ENCODE measurements at places on chromosomes 4 and X.

- no peak for DNase-seq
Measured at GRCh38 chr4:118177126-118177525, 142.8 kb downstream of the NDST3 start.

- DNase-seq = no peak
Measured at GRCh38 chrX:8604131-8604530, 127.8 kb downstream of the ANOS1 start.

DNA sequence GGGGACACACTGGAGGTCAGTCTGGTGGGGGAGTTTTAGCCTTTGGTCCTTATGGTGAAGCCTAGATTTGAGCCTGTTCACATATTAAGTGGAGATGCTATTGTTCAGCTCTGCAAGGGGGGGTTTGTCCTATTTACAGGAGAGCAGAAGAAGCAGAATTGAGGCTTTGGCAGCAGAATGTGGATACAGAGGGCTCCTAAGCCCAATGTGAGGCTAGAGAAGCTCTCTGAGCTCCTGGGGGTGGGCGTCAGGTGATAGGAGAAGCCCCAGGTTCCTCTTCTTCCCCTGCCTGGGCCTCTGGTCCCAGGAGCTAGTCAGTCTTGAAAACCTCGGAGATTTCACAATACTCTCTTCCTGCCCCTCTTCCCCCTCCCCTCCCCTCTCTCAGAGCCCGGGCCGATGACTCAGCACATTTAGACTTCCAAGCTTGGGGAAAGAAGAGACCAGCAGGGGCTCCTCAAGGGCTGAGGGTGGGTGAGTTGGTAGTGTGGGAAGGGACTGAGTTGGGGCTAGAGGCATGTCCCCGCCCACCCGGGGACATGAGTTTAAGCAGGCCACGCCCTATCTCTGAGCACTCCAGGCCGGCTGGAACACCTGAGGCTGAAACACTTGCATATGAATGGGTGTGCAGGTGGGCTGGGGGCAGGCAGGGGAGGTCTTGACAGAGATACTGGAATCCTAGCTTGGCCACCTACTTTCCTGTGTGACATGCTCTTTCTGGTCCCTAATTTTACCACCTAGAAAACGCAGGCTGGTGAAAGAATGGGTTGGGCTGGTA is 3.4 kb downstream of the TFE3 start:
- DNase-seq = peak; percentile 70

GRCh38 chrX:1528186-1528883 is 8.7 kb downstream of the P2RY8 start:
- no peak for DNase-seq

DNA sequence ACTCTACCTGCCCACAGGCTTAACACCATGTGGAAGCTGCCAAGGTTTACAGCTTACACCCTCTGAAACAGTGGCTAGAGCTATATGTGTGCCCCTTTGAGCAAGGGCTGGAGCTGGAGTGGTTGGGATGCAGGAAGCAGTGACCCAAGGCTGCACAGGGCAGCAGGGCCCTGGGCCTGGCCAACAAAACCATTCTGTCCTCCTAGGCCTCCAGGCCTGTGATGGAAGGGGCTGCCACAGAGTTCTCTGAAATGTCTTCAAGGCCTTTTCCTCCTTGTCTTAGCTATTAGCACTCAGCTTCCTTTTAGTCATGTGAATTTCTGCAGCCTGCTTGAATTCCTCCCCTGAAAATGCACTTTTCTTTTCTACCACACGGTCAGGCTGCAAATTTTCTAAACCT is 84.9 kb downstream of the IL13RA2 start:
- no peak for DNase-seq

DNA sequence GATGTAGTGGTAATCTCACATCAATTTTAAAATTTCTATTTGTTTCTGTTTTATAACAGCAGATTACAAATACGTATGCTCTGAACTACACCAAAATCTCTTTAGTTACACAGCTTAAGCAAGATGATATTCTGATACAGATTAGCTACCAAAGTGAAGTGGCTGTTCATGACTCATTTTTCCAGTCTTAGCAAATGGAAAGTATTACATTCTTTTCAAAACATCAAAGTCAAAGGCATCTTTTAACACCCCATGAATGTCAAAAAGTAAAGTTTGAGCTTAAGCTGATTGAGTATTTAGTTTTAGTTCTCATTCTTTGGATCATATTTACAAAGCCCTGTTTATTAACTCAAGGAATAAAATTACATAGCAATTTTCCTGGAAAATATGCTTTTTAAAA is 6.6 kb upstream of the HPGDS start:
- DNase-seq = no peak

- DNase-seq = no peak
Measured at GRCh38 chr4:15868111-15868510, 70.4 kb downstream of the FGFBP1 start.

DNA sequence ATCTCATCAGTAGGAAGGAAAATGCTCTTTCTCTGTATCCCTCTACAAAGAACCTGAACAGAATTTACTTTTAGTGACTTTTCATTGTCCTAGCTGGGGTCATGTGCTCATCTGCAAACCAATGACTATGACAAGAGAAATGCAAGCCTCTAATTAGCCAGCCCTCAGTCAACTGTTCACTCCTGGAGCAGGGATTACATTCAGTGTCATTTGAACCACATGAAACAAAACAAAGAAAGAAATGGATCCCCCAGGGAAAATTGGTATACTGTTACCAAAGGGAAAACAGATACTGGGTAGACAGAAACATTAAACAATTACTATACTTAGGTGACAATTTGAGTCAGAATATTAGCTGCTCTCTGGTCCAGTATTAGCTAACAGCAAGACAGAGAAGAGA is 173.6 kb downstream of the RCHY1 start:
- DNase-seq = no peak

- peak; percentile 80 for DNase-seq
Measured at GRCh38 chr4:21380861-21381260, 567.7 kb downstream of the KCNIP4 start.

DNA sequence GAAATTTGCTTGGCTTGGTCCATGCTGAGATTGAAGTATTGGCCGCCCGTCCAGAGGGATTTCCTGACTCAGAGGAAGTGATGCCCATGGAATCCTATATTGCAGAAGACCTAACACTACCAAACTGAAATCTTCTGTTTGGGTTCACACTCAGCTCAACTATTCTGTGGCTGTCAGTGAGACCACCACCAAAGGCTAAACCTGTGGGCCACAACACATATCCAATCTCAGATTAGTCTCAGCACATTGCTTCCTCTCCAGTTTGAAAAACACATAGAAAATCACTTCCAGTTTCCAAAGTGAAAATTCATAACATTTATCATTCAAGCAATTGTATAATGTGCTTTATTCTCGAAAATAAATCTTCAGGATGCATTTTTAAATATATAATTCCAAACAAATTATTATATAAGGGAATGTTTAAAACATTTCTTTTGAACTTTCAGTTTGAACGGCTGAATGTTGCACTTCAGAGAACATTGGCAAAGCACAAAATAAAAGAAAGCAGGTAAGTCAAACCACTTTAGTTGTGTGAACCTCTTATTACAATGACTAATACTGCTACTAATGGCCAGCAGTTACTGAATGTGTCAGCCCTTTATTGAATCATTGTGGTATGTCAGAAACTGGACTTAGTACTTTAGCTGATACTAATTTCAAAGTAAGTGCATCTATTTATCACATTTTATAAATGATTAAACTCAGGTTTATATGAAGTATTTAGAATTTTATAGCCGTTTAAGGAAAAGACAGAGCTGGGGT is 37.0 kb downstream of the GUCY1A1 start:
- DNase-seq = no peak

- no peak for DNase-seq
Measured at GRCh38 chr4:38923746-38924145, 56.1 kb downstream of the FAM114A1 start.

- DNase-seq = no peak
Measured at GRCh38 chr4:81032771-81033684, 2.5 kb downstream of the BMP3 start.

DNA sequence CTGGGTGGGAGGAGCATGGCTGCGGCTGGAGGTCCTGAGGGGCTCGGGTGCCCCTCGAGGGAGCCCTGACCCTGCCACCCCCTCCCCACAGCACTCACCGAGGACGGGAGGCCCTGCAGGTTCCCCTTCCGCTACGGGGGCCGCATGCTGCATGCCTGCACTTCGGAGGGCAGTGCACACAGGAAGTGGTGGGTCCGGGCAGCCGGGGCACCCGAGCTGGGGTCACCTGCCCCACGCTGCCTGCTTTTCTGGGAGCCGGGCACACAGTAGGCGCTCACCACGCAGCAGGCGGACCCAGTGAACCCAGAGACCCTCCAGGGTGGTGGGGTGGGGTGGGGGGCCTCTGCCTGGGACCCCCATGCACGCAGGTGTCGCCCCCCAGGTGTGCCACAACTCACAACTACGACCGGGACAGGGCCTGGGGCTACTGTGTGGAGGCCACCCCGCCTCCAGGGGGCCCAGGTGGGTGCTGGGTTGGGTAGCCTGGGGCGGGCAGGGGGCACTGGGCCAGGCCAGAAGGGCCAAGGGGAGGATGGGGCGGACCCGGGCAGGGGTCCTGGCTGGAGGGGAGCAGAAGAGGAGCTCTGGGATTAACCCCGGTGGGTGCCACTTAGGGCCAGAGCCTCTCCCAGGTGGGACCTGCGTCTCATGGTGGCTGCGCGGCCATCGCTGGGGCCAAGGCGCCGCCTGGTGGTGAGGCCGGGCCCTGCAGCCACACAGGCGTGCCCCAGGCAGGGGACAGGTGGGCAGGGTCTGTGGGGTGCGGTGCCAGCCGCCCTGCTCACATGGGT is 1.4 kb downstream of the HGFAC start:
- DNase-seq = no peak

DNA sequence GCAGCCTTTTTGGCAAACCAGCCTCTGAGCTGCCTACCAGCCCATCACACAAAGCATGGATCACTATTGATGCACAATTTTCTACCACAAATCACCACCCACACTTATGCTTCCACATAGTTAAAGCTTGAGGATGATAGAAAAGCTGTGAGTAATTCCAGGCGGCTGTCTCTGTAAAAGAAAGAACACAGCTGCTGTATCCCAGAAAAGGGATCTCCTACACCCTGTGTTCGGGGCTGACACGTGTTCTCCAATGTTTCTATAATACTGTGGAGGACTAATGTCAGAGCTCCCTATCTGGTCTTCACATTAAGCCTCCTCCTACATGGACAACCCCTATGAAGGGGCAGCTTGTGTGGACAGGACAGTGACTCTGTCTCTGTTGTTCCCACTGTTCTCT is 12.5 kb upstream of the BRS3 start:
- DNase-seq = no peak

DNA sequence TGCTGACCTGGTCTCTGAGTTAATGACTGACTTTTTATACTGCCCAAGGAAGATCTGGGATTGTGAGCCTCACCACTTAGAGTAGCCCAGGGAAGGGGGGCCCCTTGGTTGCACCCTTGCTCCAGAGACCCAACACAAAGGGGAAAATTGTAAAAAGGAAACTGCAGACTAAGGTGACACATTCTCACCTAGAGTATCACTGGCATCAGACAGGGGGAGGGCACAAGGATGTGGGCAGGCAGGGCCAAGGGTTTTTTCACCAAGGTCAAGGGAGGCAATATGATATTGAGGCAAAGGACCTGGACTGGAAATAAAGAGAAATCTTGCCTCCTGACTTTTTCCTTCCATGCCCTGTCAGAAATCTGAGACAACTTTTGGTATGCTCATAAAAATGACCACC is 386.2 kb upstream of the FGF16 start:
- no peak for DNase-seq

- DNase-seq = no peak
Measured at GRCh38 chrX:117301086-117301485, 815.5 kb downstream of the KLHL13 start.

DNA sequence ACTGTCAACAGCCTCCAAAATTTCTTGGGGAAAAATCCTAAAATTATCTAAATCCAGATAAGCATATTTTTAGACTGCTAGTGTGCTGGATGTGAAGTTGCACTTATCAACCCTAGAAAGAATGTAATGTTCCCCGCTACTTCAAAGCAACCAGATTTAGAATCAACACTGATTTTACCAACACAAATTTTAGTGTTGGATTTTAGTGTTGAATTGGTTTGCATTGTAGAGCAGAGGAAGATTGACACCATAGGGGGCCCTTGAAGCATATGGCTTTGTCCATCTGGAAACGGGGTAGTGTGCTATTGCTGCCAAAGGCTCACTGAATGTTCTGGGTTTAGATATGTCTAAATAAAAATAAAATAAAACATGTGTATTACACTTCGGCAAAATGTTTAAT is 126.3 kb upstream of the EMCN start:
- no peak for DNase-seq

DNA sequence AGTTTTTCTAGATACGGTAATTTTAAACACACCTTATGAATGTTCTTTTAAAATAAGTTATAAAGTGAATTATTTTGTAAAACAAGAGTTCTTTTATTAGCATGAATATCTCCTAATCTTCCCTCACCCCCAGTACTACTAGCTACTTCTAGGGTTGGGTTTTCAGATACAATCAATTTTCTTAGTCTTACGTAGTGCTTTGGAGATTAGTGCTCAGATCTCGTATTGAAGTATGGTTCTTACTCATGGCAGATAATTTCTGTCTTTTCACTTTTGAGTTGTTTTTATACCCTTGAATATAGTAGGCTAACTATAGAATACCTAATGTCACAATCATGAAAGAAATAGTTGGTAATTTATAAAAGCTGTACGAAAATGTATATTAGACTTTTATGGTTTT is 43.2 kb downstream of the CDKL5 start:
- no peak for DNase-seq

- DNase-seq = no peak
Measured at GRCh38 chr4:53532521-53532920, 58.8 kb downstream of the LNX1 start.

GRCh38 chr4:99968330-99968729 is 18.3 kb upstream of the H2AZ1 start:
- no peak for DNase-seq

- no peak for DNase-seq
Measured at GRCh38 chr4:110224812-110225211, 26.4 kb upstream of the ELOVL6 start.

GRCh38 chr4:30792601-30793000 is 72.4 kb downstream of the PCDH7 start:
- DNase-seq = no peak

DNA sequence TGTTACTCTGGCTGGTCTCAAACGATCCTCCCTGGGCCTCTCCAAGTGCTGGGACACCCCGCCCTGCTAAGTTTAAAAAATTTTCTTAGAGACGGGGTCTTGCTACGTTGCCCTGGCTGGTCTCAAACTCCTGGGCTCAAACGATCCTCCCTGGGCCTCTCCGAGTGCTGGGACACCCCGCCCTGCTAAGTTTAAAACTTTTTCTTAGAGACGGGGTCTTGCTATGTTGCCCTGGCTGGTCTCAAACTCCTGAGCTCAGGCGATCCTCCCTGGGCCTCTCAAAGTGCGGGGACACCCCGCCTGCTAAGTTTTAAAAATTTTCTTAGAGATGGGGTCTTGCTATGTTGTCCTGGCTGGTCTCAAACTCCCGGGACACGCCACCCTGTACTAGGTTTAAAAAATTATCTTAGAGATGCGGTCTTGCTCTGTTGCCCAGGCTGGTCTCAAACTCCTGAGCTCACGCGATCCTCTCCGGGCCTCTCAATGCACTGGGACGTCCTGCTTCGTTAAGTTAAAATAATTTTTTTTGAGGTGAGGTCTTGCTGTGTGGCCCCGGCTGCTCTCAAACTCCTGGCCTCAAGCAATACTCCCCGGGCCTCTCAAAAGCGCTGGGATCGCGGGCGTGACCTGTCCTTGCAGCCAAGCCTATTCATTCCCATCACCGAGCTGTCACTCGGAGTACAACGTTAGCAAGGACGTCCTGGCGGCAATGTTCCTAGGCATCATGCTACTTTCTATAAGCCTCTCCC is 1.1 kb downstream of the SLC25A6 start:
- no peak for DNase-seq

GRCh38 chr4:155179216-155179615 is 29.2 kb upstream of the NPY2R start:
- no peak for DNase-seq

GRCh38 chr4:154230091-154230490 is 261.5 kb downstream of the DCHS2 start:
- no peak for DNase-seq

Data from pons (tissue), 1 donor.